ENCODE measurements at places on chromosomes 6 and 20.

- DNase-seq: no peak
Measured at GRCh38 chr6:4010048-4010447, 68.9 kb downstream of the FAM217A start.

GRCh38 chr20:45783656-45784294 is 7.9 kb downstream of the WFDC3 start:
- no peak for DNase-seq

DNA sequence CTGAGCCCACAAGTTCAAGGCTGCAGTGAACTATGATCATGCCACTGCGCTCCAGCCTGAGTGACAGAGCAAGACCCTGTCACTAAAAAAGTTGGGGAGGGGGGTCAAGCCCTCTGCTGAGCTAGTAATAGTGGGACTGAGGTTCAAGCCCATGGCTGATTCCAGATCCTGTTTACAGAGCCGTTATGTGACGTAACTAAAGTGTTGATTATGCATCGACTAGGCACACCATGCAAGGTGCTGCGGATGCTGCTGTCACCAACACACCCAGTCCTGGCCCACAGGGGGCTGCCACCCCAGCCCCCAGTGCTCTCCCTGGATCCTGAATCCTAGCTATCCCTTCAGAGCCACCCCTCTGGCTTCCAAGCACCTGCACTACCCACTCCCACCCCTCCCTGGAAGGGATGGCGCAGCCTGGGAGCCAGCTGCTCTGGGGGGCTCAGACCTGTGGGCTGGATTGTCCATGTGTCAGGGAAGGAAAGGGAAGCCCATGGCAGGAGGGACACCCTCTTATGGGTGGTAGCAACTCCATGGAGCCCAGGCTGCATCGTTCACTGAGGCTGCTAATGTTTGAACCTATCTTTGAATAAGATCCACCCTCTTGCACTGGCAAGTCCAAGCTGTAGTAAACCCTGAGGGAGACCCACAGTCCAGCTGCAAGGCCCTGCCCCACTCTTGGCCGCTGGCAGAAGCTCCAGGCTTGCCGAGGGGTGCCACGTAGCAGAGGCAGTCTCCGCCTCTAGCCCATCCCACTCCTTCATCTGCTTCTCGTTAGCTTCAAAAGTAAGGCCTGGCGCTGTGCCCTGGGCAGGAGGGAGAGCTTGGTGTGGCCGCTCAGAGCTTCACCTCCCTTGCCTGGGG is 95.0 kb downstream of the SNX5 start:
- no peak for DNase-seq

GRCh38 chr20:50831622-50832021 is 36.8 kb downstream of the BCAS4 start:
- no peak for DNase-seq

DNA sequence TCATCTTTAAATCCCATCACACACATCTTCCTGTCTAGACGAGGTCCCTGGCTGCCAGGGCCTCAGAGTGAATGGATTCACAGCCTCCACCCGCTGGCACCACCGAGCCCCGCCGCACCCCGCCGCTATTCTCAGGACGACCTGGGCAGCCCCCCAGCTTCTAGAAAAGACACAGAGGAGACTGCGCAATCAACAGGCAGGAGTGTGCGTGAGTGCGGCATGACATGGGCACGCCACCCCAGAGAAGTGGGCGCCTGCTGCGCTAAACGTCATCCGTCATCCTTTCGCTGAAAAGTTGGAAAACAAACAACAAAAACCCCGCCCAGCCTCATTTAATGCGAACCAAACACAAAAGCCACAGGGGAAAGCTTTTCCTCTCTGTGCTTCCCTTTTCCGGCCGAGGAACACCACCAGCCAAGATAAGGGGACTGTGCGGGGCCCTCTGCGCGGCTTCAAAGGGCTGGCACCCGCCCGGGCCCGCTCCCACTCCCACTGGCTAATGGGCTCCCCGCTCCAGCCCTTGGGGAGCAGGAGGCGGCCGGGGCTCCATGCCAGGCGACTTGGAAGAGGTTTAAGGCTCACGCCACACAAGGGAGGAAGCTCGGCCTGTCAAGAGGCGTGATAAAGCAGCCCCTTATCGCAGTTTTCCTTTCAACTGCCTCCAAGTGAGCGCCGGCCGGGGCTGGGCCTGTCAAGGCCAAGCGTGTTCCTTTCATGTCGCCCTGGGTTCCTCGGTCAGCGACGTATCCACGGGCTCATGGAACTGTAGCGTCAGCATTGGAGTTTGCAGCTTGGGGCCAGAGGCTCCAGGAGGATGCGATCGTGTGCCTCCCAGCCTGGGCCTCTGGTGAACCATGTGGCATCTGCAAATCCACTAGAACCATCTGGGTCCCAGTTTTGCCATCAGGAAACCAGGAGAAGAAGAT is 50.1 kb downstream of the NFATC2 start:
- no peak for DNase-seq

- no peak for DNase-seq
Measured at GRCh38 chr6:137542713-137543112, 48.5 kb upstream of the OLIG3 start.

GRCh38 chr20:22232923-22233322 is 351.4 kb downstream of the FOXA2 start:
- DNase-seq: no peak

DNA sequence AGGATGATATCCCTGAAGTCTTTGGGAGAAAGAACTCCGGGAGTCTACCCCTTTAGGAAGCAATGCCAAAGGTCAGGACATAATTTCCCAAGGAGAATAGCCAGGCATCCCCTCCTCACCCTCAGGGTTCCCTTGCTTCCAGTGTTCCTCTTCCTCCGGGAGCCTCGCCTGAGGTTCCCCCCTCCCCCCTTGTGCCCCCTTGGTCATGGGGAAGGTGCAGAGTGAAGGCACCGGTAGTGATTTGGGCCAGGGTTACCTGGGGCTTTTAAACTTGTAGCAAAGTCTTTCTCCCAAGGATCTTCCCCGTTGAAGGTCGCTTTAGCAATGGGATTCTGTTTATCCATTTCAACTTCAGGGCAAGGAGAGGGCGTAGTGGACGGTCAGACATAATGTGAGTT is 1.2 kb downstream of the ISM1 start:
- DNase-seq: no peak
